ENCODE measurements at places on chromosomes 13 and 19.
A peak's percentile ranks its signal among the peaks of the same experiment; 100 is the strongest.

DNA sequence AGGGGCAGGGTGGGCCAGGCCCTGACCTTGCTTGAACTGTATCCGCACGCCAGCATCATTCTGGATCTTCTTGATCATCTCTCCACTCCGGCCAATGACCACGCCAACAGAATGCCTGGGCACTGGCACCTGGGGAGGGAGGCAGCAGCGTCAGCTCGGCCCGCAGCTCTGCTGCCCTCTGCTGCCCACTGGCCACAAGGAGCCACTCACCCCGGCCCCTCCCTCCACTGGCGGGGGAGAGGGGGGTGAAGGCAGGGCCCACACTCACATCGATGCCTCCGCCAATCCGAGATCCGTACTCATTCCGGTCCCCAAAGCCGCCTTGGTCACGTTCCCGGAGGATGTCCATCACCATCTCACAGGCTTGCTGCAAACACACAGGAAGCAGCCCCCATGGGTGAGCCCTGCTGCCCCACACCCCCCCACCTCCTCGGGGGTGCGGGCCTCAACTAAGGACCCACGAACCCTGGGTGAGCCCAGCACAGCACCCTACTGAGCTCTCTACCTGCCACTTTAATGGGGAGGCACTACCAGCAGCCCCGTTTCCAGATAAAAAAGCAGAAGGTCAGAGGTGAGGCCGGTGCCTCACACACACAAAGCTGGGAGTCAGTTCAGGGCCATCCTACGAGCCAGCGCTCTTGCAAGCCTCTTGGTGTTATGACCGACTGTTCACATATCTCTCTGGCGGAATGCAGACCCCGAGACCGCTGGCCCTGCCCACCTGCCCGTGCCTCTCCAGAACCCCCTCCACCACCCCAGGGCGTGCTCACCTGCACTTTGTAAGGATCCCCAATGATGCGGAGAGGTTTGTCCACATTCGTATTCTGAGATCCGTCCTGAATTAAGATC, 6.7 kb downstream of the KHSRP start:
- no peak for DNase-seq

GRCh38 chr13:40910324-40911050, 108.6 kb downstream of the ELF1 start:
- DNase-seq, result no peak

DNA sequence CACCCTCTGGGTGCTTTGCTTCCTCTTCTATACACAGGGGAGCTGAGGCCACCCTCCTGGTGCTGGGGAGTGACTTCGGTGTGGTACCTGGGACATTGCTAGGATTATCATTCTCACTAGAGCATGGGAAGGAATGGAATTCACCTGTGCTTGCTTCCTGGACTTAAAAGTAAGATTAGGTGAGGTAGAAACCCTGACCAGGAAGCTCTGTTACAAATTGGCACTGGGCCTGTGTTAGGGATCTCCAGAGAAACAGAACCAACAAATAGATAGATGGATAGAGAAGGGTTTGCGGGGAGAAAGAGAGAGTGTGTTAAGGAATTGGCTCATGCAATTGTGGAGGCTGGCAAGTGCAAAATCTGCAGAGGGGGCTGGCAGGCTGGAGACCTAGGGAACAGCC, 13.9 kb upstream of the SIAH3 start:
- no peak for DNase-seq

DNA sequence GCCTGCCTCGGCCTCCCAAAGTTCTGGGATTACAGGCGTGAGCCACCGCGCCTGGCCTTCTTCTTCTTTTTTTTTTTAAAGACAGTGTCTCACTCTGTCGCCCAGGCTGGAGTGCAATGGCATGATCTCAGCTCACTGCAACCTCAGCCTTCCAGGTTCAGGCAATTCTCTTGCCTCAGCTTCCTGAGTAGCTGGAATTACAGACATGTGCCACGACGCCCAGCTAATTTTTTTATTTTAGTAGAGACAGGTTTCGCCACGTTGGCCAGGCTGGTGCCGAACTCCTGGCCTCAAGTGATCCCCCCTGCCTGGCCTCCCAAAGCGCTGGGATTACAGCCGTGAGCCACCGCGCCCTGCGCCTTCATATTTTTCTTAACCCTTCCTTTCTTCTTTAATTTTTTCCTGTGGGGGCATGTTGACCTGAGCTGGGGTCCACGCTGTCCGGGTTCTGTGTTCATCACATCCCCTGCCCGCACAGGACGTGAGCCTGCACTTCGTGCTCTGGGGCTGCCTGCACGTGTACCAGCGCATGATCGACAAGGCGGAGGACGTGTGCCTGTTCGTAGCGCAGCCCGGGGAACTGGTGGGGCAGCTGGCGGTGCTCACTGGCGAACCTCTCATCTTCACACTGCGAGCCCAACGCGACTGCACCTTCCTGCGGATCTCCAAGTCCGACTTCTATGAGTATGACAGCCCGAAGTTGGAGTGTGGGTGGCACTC, 14.1 kb downstream of the PNPLA6 start:
- no peak for DNase-seq

- DNase-seq, result no peak
These were observed 9.2 kb downstream of the ONECUT3 start for GRCh38 chr19:1762243-1763117.

DNA sequence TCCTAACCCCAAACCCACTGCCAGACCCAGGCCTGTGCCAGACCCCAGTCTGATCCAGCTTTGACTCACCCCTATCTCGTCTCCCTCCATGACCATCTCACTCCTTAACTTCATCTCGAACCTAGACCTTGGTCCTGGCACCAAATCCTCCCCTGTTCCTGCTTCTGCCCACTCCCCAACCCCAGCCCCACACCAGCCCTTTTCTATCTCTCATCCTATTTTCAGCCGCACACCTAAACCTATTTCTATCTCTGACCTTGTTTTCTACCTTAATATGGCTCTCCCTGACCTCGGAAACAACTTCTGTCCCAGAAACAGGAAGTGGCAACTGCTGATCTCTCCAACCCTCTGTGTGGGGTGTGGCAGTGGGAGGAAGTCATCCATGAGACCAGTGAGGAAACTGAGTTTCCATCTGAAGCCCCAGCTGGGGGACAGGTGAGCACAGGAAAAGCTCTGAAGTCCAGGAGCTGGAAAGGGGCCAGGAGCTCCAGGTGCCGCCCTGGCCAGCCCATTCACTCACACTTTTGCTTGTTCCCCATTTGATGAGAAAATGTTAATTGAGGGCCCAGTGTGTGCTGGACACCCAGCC, 13.7 kb downstream of the PTH2 start:
- no peak for DNase-seq

DNA sequence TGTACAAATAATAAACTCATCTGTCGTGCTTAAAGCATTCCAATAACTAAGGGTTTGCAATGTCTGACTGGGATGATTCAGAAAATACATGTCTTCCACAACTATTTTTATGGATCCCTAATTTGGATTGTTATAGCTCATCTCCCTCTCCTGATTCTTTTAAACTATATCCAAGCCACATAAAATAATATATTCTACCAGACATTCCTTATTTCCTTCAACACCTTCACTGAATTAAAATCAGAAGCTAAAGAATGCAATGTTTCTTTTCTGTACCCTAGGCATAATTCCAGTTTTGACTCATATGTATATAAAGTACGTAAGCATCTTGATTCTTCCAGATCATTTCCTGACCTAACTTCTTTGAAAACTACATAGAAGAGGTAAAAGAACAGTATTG, 420.4 kb downstream of the EFNB2 start:
- DNase-seq, result no peak

GRCh38 chr19:16506961-16507360, 10.8 kb downstream of the C19orf44 start:
- no peak for DNase-seq

- DNase-seq, result no peak
These were observed 12.4 kb upstream of the GJA3 start for GRCh38 chr13:20173116-20173746.

DNA sequence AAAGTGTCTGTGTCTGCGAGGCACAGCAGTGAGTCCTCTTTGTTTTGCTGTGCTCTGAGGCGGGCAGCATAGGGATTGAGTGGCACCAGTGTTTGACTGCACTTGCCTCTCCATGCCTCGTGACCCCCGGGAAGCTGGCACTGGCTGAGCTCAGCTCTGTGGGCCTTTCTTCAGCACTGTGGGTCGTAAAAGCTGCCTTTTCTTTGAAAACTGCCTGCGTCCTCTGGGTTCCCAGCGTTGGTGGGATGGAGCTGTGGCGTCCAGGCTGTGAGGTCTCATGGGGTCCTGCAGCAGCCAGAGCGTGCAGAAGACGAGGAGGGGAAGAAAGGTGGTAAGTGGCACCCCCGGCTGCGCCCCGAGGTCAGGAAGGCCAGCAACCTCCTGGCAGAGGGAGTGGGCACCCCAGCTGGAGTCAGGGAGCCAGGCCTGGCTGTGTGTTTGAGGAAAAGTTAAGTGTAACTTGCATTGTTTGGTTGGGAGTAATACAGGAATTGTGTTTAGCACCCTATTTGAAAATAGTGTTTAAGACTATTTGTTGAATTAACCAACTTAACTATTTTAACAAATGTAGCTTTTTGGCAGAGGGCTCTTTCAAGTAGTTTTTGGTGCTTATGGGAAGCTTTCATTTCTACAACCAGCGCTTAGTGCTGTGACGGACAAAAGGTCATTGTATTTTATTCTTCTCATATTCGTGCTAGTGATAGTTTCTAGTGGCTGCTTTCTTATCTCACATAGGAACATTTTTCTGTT, 79.3 kb upstream of the TEX29 start:
- no peak for DNase-seq

DNA sequence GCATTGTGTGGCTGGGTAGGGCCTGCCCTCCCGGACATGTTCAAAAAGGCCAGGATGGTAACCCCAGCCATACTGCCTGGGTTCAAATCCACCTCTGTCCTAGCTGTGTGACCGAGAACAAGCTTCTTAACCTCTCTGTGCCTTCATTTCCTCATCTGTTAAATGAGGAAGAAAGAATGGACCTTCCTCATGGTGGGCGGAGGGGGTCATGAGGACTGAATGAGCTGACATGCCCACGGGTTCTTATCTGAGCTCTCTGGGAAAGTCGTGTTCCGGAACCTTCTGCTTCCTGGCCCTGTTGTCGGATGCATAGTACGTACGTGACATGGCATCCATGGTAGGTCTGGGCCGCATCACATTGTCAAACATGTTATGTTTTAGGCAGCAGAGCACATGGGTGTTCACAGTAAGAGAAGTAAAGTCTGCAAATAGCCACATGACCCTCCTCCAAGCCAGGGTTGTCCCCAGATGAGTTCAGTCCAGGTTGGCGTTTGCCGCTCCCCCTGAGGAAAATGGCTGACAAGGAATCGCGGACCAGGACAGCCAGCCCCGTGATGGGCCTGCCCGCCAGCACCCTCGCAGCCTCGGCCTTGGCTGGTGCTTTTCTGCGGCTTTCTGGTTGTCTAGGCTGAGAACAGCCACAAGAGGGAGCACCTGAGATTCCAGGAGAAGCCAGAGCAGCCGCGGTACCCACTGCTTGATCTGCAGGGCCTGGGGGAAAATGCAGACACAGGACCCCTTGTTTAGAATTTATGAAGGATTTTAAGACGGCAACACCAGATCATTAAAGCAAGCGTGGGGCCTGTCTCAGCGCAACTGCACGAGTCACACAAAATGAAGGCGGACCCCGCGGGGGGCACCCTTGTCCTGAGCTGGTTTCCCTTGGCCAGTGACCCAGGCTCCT, 2.4 kb upstream of the NTN5 start:
- peak; percentile 47 for DNase-seq

- DNase-seq, result no peak
These were observed 231.8 kb downstream of the SHISA2 start for GRCh38 chr13:25819856-25820530.

DNA sequence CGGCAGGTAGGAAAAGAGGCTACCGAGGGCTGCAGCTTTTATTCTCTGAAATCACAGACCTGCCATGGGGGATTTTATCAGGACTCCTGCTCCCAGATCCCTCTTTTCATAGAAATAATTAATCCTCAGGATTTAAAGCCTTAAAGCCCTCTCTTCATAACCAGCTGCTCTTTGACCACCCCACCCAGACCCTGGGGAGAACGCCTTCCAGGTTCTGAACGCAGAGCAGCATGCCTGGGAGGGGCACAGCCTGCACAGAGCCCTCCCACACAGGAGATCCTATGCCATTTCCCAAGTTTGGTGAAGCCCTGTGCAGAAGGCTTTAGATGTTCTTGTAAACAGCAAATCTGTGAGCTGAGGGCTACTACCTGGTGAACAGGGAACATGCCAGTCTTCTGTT, 91.1 kb downstream of the STOML3 start:
- DNase-seq, result no peak

Data from activated CD8-positive, alpha-beta memory T cell treated with anti-CD3 and anti-CD28 coated beads for 48 hours (primary cell).